Stimulated activated CD8-positive, alpha-beta memory T cell treated with anti-CD3 and anti-CD28 coated beads, Interleukin-4, amount 100 ng/mL, for 4 hours (primary cell): ENCODE measurements at places on chromosomes 11 and 22.

- DNase-seq = no peak
Observed at GRCh38 chr11:85889676-85890579, 34.7 kb downstream of the CCDC83 start.

GRCh38 chr11:10597877-10598351, 29.4 kb upstream of the LYVE1 start:
- DNase-seq = no peak

DNA sequence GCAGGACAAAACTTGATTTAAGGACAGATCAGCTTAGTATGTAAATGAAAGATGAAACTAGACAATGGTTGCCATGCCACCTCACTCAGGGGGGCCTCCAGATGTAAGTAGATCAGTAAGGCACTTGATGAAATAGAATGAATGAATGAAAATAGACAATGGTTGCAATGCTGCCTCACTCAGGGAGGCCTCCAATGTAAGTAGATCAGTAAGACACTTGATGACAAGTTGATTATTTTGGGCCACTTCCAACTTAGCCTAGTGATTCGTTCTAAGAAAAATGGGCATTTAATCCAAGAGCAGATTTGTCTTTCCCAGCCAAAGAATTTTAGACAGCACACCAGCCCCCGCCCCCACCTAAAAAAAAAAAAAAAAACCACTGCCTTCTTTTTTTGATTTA, 19.2 kb upstream of the SLC5A12 start:
- DNase-seq = no peak

- DNase-seq = no peak
Observed at GRCh38 chr22:27796829-27797519, 4.6 kb downstream of the MN1 start.

GRCh38 chr11:32109592-32109991, 18.7 kb downstream of the RCN1 start:
- DNase-seq = no peak

DNA sequence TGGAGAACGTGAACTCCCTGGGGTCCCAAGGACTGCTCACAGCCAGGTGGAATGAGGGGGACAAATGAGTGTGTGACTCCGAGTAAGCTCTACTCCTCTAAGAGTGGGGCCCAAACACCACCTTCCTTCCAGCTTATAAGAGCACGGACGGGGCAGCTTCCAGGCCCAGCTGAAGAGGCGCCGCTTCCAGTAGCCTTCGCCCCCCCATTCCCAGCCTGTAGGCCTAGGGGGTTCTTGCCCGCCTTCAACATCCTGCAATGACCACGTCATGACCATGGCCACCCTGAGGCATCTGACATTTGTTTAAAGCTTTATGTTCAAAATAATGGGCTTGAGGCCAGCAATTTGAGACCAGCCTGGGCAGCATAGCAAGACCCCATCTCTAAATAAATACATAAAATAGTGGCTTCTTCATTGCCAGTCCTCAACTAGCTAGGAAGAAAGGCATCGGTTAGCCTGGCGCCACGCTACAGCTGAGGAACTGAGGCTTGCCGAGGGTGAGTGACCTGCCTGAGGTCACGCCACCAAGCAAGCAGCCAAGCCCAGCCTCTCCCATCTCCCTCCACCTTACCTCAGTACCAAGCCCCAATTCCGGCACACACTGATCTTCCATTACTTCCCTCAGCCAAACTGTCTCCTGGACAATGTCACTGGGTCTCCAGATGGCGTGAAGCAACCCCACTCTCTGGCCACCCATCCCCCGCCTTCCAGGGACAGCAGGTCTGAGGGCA, 7.8 kb upstream of the TNFRSF13C start:
- no peak for DNase-seq

- no peak for DNase-seq
Observed at GRCh38 chr11:2983908-2984307, 8.2 kb downstream of the NAP1L4 start.

DNA sequence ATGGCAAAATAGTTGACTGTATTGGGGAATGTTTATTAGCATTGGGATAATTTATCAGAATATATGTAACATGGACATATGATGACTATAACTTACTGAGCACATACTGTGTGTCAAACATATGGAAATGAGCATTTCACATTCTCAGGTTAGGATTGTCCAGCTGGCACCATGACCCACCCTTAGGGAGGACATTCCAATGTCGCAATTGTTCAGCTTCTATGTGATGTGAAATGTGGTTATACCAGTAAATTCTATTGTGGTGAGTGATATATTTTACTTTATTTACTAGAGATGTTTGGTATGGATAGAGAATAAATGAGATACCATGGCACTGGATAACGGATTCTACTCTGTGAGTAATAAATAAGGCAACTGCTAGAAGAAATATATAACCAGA, 50.4 kb downstream of the OR4A47 start:
- DNase-seq = no peak

GRCh38 chr11:35549787-35550186, 24.4 kb upstream of the PAMR1 start:
- DNase-seq = no peak

- no peak for DNase-seq
Observed at GRCh38 chr11:122516686-122517085, 138.8 kb upstream of the UBASH3B start.

DNA sequence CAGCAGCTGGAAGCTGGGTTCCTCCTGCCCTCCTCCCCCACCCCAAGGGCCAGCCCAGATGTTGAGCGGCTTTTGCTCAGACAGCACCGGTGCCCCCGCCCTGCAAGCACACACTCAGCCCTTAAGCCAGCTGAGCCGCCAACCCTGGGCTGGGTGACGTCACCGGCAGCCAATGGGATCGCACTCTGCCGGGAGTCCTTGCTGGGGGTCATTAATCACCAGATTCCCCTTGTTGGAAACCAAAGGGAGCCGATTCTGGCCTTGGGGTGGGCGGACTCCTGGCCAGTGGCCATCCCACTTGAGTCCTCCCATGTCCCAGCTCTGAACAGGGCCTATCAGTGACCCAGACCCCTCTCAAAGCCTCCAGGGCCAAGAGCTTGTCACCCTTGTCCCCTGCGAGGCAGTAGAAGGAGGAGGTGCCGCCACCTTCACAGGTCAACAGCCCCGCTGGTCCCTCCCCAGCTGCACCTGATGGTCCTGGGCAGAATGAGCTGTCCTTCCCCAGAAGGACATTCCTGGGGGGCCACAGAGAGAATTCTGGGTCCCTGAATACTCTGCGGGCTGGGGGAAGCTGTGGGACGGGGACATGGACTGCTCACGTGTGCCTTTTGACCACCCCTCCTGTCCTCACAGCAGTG, 7.4 kb downstream of the DUSP8 start:
- no peak for DNase-seq
